ENCODE measurements at places on chromosomes 2 and 18. TPM values are rescaled to one million over a fixed set of nuclear protein-coding genes. Genes with fewer than 3 reads are reported as not detected.

DNA sequence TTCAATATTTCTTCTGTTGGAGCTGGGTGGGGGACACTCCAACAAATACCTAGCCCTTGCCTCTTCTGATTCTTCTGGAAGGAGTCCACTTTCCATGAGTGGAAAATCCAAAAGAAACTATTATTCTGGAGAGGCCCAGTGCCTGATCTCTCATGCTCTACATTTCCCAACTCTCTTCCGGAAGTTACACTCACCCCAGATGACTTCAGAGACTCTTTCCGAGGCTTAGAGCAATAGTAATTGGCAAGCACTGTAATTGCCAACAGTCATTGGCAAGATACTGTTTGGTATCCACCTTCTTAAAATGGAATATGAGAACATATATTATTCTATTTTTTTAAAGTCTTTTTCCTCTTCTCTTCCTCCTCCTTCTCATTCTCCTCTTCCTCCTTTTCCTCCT lies 60.5 kb upstream of the CYRIA start:
- H3K27me3 ChIP-seq: peaks cover 9% of the 10 kb centered on the region
- no peaks in the 10 kb centered on the region for H3K36me3 ChIP-seq
- H3K4me1 ChIP-seq: peaks cover 7% of the 10 kb centered on the region
- no peak overlapping the region for H3K4me3 ChIP-seq
- DNase-seq: no peak

GRCh38 chr2:34652636-34653035 lies 1053.5 kb upstream of the FAM98A start:
- no peaks in the 10 kb centered on the region for H3K27me3 ChIP-seq
- H3K36me3 ChIP-seq: no peaks in the 10 kb centered on the region
- H3K4me3 ChIP-seq: no peak overlapping the region
- no peaks in the 10 kb centered on the region for H3K4me1 ChIP-seq
- DNase-seq: no peak
- H3K27ac ChIP-seq: no peak overlapping the region

DNA sequence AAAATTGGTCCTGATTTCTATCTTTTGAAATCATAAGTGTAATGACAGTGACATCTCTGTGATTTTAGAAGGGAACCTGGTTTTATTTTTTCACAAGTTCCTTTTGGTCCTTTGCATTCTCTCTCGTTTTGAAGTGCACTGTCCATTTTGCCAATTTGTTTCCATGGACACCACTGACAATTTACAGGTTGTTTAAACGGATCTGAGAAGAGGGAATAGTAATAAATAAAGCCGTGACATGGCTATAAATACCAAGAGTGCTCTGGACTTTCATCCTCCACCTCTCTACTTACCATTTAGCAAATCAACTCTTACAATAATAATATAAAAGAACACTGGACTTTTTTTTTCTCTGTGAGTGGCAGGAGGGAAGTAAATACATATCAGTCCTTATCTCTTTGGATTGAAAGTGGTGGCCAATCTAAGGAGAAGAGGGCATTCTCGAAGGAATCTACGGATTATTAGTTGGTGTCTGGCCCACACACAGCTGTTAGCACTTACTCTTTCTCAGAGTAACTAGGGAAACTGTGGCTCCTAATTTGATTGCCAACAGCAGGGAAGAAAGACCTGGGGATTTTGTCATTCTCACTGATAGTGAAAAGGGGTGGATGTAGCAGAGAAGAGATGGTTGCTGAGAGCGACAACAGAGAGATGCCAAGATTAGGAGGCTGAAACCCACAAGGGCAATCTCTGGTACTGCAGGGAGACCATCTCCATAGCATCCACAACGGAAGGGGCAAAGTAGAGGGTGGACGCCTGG lies 108.7 kb upstream of the FSHR start:
- no peak overlapping the region for H3K27ac ChIP-seq
- no peaks in the 10 kb centered on the region for H3K27me3 ChIP-seq
- H3K4me3 ChIP-seq: no peak overlapping the region
- no peaks in the 10 kb centered on the region for H3K36me3 ChIP-seq
- no peaks in the 10 kb centered on the region for H3K4me1 ChIP-seq
- DNase-seq: no peak

DNA sequence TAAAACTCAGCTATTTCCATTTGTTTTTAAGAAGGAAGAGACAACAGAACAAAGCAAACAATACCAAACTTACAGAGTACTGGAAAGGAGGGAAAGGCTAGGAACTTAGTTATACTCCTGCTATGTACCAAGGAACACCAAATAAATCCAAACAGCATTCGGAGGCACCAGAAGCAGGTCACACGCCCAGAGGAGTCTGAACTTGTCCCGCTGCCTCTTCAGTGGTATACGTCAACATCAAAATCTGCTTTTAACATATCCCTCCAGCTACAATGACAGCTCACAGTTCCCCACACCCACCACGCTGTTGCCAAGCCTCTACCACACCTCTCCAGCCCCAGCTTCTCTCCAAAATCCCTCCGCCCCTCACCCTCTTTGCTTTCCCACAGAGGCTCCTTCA lies 17.3 kb downstream of the C2orf76 start:
- H3K27me3 ChIP-seq: no peaks in the 10 kb centered on the region
- no peak for DNase-seq

- H3K4me3 ChIP-seq: no peak overlapping the region
- H3K4me1 ChIP-seq: peaks cover 10% of the 10 kb centered on the region
- H3K27me3 ChIP-seq: peaks cover 83% of the 10 kb centered on the region
- no peak for DNase-seq
- no peak overlapping the region for H3K27ac ChIP-seq
Observed at GRCh38 chr2:176120364-176121189, 1.9 kb upstream of the HOXD9 start.

GRCh38 chr2:6401301-6401700 lies 464.4 kb downstream of the CMPK2 start:
- H3K4me3 ChIP-seq: no peak overlapping the region
- no peaks in the 10 kb centered on the region for H3K36me3 ChIP-seq
- H3K27me3 ChIP-seq: no peaks in the 10 kb centered on the region
- no peaks in the 10 kb centered on the region for H3K4me1 ChIP-seq
- H3K27ac ChIP-seq: no peak overlapping the region

GRCh38 chr2:61750624-61751023 lies 103.2 kb downstream of the FAM161A start:
- H3K36me3 ChIP-seq: peaks cover 2% of the 10 kb centered on the region
- no peak overlapping the region for H3K27ac ChIP-seq
- no peak overlapping the region for H3K4me3 ChIP-seq
- H3K27me3 ChIP-seq: no peaks in the 10 kb centered on the region

AQP4 gene
- total RNA-seq: not detected

GRCh38 chr2:70011335-70011734 lies 49.9 kb upstream of the ASPRV1 start:
- peaks cover 11% of the 10 kb centered on the region for H3K4me1 ChIP-seq
- H3K4me3 ChIP-seq: no peak overlapping the region
- H3K36me3 ChIP-seq: peaks cover 17% of the 10 kb centered on the region
- H3K27me3 ChIP-seq: no peaks in the 10 kb centered on the region
- DNase-seq: no peak

DNAJC5G gene
- not detected for total RNA-seq

GRCh38 chr2:104866883-104867812 lies 13.2 kb downstream of the POU3F3 start:
- no peak for DNase-seq
- H3K4me1 ChIP-seq: peaks cover 8% of the 10 kb centered on the region
- no peak overlapping the region for H3K27ac ChIP-seq
- H3K36me3 ChIP-seq: peaks cover under 1% of the 10 kb centered on the region

DNA sequence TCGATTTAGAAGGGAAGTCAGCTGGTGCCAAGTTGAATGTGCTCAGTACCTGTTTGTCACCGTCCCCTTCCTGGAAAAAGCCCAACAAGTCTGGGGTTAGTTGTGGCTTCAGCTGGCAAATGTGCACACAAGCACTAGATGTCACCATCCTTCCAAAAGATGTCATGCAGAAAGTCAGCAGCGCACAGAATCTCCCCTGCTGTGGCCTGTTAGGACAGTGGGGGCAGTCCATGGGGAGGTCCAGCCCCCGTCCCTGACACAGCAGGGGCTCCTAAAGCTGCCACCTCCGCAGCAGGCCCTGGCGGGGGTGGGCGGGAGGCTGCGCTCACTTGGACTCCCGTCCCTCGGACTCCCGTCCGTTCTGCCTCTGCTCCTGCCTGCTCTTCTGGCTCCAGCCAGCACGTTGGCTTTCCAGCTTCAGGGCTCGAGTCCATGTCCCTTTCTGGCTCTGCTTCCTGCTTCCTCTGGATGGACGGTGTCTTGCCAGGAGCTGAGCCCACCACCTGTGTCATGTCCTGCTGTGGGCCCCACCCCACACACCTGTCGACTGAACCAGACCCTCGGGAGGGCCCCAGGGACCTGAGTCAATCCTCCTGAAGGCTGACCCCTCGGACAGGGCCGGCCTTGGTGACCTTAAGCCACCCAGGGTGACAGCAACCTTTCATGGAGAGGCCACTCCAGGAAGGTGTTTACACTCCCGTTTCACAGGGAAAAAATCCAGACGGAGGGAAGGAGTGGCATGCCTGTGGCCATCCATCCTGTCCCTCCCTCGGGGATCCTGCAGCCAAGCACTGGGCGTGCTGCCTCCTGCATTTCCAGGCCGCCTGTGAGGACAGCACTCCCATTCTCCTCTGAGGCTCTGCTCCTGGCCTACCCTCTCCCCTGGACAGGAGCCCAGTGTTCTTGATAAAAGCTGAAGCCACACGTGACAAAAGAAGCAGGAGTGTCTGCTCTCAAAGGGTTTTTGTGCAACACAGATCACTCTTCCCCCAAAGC lies 8.5 kb downstream of the RAB17 start:
- no peak overlapping the region for H3K27ac ChIP-seq
- peaks cover 5% of the 10 kb centered on the region for H3K4me1 ChIP-seq
- no peak overlapping the region for H3K4me3 ChIP-seq

DNA sequence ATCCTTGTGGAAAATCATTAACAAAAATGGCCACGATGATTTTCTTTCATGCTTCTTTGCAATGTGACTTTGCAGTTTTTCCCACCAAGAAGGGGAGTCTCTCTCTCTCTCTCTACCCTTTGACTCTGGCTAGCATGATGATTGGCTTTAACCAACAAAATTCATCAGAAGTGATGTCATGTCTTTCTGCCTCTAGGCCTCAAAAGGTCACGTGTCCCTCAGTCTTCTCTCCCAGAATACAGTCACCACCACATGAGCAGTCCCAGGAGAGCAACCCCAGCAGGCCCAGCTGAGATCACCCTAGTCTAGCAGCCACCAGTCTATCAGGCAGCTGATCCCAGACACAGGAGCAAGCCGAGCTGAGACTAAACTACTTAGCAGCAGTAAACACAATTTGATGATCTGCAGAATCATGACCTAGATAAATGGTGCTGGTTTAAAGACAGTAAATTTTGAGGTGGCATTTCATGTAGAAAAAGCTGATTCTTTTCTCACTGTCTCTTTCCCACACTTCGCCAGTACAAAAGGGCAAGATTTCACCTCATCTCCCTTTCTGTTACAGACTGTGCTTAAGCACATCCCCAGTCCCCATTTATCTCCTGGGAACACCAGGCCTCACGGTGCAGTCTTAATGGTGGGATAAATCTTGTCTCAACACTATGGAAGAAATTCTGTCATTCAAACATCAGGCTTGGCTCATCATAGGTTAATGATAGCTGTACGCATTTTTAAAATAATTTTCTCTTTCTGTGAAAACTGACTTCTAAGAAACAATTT lies 132.7 kb downstream of the SCG2 start:
- H3K4me1 ChIP-seq: no peaks in the 10 kb centered on the region
- no peaks in the 10 kb centered on the region for H3K27me3 ChIP-seq
- no peaks in the 10 kb centered on the region for H3K36me3 ChIP-seq
- DNase-seq: no peak
- H3K27ac ChIP-seq: no peak overlapping the region

SCYGR4 gene
- total RNA-seq: not detected

CLEC4F gene
- total RNA-seq: not detected

DNA sequence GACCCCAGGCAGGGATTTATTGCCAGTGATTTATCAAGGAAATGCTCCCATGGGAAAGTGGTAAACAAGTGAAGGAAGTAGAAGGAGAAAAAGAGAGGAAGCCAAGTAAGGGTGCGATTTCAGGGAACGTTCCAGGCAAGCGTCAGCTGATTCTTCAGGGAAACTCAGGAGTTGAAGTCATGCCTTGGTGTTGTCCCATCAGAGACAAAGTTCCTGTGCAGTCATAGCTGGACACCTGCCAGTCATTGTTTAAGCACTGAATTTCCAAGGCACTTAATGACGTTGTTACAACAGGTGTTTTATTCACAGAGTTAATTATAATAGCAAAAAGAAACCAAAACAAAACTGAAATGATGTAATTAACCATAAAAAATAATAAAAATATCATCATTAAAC lies 381.8 kb upstream of the CRIM1 start:
- H3K4me1 ChIP-seq: peaks cover 3% of the 10 kb centered on the region
- H3K27me3 ChIP-seq: no peaks in the 10 kb centered on the region
- no peak for DNase-seq
- no peak overlapping the region for H3K27ac ChIP-seq

DNA sequence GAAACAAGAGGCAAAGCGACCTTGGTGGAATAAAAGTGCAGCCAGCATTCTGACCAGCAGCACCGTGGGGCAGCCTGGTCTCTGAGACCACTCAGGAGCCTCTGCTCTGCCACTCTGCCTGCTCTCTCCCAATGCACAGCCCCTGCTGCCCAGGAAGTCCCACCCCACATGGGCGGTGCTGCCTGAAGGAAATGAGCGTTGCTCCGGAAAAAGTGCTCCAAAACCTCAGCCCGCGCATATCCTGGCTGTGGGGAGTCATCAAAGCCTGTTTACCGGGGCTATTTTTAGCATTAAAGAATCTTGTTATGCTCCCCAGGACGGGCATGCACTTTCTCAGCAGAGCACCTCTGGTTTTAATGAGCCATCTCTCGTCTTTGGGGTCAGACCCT lies 54.5 kb downstream of the EPAS1 start:
- peak overlapping the region; percentile 75 for H3K4me3 ChIP-seq
- H3K27ac ChIP-seq: peak overlapping the region; percentile 91
- peaks cover 8% of the 10 kb centered on the region for H3K36me3 ChIP-seq
- H3K27me3 ChIP-seq: no peaks in the 10 kb centered on the region
- DNase-seq: peak; percentile 87
- peaks cover 52% of the 10 kb centered on the region for H3K4me1 ChIP-seq

GRCh38 chr2:120859814-120860578 lies 124.3 kb downstream of the GLI2 start:
- H3K4me3 ChIP-seq: no peak overlapping the region
- DNase-seq: no peak
- no peaks in the 10 kb centered on the region for H3K27me3 ChIP-seq

GRCh38 chr2:95310651-95311050 lies 13.5 kb downstream of the KCNIP3 start:
- H3K27ac ChIP-seq: no peak overlapping the region
- no peaks in the 10 kb centered on the region for H3K36me3 ChIP-seq
- no peaks in the 10 kb centered on the region for H3K4me1 ChIP-seq

NEB gene
- 0.14 TPM for total RNA-seq

- no peaks in the 10 kb centered on the region for H3K36me3 ChIP-seq
- no peak overlapping the region for H3K4me3 ChIP-seq
- H3K4me1 ChIP-seq: no peaks in the 10 kb centered on the region
Observed at GRCh38 chr18:4960578-4960977, 236.5 kb downstream of the AKAIN1 start.

DNA sequence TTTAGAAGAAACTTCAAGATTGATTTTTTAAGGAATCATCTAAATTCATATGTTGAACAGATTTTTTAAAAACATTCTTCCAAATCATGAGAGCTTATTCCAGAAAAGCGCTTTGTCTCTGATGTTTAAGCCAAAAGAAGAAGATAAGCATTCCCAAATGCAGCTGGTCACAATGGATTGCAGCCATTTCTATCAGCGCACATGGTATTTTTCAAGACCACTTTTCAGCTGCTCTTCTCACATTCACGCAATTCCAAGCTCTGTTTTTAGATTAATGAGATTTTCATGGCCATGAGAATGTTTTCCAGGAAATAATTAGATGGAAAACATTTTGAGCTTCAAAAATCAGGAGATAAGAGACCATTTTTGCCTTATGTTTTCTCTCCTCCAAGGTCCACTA lies 8.7 kb downstream of the OSBPL1A start:
- no peaks in the 10 kb centered on the region for H3K36me3 ChIP-seq
- H3K27ac ChIP-seq: no peak overlapping the region
- H3K4me1 ChIP-seq: no peaks in the 10 kb centered on the region
- DNase-seq: no peak
- peaks cover 4% of the 10 kb centered on the region for H3K27me3 ChIP-seq
